ENCODE measurements at places on chromosomes 12 and 14.

DNA sequence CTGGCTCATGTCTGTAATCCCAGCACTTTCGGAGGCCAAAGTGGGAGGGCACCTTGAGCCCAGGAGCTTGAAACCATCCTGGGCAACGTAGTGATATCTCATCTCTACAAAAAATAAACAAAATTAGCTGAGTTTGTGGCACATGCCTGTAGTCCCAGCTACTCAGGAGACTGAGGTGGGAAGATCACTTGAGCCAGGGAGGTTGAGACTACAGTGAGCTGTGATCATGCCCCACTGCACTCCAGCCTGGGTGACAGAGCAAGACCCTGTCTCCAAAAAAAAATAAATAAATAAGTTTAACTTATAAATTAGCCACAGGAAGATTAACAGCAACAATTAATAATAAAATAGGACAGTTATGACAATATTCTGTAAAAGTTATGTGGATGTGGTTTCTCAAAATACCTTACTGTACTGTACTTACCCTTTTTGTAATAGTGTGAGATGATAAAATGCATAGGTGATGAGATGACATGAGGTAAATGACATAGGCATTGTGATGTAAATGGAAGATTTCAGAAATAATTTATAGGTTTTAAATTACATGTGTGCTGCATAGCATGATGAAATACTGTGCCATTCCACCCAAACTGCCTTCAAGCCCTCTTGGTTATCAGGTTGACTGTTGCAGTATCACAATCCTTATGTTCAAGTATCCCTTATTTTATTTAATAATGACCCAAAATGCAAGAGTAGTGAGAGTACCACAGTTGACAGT is 22.0 kb downstream of the USP15 start:
- DNase-seq = no peak

DNA sequence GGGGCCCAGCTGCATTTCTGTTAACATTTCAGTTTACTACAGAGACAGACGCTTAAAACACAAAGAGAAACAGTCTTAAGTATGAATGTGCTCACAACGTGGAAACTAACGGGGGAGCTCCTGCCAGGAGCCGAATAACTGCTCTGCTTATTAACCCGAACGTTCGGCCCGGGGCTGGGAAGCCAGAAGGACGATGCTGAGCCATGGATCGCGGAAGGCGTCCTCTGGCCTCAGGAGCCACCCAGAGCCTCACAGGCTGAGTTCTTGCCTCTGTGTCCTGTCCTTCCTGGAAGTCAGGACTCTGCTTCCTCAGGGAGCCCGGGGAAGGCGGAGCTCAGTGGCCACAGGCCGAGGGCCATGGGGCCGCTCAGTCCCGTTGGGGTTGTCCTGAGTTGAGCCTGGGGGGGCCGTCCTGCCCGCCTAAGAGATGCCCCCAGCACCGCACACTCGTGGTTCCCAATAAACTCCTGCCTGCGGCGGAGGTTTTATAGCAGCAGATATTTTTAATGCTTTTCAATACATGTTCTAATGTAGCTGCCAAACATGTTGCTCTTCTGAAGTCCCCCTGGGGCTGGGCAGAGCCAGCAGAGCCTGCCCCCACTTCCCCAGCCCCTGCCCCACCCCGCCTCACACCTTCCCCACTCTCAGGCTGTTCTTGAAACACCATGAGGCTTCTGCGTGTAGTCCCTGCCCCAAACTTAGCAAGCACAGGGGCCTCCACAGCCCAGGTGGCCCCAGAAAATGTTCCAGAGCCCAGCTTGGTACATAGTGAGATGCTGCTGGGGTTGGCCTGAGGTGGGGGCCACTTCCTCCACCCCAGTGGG is 3.4 kb upstream of the TEX22 start:
- DNase-seq = no peak

DNA sequence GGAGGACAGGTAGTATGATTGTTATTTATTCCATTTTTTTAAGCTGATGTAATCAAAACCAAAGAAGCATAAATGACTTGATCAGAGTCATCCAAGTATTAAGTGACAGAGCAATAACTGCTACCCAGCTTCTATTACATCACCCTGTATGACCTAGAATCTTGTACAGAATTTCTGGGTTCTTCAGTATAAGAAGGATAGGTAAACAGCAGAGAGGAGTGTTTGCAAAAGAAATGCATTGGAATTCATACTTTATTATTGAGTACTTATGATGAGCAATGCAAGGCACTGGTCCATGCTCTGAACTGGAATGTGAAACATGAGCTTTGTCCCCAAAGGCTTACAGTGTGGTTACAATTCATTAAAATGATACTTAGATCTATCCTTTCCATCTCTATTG is 916.8 kb downstream of the DIO2 start:
- no peak for DNase-seq

DNA sequence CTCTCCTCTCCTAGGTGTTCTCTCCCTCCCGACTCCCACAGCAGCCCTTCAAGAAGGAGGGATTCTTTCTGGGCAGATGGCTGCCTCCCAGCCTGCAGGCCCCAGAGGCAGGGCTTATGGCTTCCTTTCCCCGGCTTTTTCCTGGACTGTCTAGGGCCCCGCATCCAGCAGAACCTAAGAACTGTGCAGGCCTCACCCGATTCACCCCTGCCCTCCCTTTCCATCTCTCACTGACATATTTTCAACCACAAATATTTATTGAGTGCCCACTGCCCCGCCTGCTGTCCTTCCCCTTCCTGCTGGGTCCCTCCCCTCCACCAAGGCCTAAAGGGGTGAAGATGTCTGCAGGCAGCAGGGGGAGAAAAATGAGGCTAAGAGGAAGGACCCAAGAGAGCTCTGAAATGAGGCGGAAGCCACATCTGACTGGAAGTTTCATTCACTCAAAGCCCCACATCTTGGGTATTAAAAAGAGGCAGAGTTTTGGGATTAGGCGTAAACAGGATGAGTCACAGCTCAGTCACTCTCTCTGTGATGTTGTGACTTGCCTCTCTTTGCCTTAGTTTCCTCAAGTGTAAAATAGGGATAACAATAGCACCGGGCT is 2.9 kb downstream of the SCNN1A start:
- DNase-seq = no peak

- DNase-seq = no peak
Observed at GRCh38 chr14:91866511-91867295, 633 bp downstream of the TC2N start.

DNA sequence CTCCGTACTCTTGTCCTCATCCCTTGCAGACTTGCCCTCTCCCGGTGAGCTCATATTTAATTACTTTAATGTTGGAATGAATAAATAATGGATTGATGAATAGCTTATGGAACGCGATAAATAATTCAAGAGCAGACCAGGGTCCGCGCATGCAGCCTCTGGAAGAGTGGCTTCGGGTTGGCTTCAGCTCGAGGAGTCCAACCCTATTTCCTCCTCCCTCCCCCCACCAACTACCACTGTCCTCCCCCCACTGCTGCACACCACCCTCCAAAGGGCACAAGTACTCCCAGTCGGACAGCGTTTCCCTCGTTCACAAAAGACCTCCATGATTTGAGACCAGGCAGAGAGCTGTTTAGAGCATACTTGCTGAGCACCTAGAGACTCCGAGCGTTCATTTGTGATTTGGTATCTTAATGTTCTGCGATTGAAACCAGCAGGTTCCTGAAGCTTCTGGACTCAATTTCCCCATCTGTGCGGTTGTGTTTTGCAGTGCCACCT is 647 bp upstream of the SIX1 start:
- DNase-seq = peak; percentile 61

- DNase-seq = no peak
Observed at GRCh38 chr12:103558879-103559278, 28.2 kb upstream of the STAB2 start.

DNA sequence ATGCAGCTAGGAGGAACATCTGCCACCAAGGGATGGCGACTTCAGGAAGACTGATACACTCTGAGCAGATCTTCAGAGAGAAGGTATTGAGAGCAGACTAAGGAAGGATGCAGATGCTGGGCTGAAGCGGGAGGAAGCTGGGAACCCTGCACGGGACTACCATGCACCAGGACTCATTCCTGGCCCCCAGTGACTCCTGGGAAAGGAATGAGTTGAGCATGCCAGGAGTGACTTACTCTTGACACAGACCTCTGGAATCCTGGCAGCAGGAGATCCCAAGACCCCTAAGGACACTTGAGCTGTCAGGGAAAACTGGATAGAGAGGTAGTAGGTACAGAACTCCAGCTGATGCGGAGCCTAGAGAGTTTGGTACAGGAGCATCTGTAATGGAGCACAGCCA is 336.1 kb downstream of the RPS29 start:
- no peak for DNase-seq

GRCh38 chr12:67241482-67241881 is 27.7 kb upstream of the CAND1 start:
- DNase-seq = no peak

DNA sequence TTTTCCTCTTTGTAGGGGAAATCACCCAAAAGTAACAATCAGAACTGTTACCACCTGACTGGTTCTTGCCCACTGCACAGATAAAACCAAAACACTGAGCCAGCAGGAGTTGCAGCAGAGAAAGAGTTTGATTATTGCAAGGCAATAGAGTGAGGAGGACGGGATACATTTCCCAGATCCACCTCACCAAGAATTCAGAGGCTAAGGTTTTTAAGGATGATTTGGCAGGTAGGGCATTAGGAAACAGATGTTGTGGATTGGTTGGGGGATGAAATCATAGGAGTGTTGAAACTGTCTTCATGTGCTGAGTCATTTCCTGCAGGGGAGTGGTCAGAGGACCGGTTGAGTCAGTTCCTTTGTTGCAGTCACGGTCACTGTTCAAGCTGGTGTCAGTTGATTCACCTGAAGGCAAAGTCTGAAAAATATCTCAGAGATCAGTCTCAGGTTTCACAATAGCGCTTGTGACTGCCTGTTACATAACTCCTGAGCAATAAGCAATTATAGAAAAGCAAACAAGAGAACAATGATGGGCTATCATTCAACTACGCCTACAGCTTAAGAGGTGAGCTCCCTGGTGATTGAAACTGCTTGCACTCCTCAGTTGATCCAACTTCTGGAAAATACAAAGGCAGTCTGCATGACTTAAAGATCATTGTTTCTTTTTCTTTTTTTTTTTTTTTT is 20.3 kb upstream of the AMN1 start:
- DNase-seq = peak; percentile 95

DNA sequence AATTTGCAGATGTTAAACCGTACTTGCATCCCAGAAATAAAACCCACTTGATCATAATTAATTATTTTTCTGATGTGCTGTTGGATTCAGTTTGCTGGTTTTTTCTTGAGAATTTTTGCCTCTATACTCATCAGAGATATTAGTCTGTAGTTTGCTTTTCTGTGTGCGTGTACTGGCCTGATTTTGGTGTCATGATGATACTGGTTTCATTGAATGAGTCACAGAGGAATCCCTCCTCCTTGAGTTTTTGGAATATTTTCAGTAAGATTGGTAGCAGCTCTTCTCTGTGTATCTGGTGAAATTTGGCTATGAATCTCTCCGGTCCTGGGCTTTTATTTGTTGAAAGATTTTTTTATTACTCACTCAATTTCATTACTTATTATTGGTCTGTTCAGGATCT is 100.4 kb upstream of the PMCH start:
- DNase-seq = no peak

DNA sequence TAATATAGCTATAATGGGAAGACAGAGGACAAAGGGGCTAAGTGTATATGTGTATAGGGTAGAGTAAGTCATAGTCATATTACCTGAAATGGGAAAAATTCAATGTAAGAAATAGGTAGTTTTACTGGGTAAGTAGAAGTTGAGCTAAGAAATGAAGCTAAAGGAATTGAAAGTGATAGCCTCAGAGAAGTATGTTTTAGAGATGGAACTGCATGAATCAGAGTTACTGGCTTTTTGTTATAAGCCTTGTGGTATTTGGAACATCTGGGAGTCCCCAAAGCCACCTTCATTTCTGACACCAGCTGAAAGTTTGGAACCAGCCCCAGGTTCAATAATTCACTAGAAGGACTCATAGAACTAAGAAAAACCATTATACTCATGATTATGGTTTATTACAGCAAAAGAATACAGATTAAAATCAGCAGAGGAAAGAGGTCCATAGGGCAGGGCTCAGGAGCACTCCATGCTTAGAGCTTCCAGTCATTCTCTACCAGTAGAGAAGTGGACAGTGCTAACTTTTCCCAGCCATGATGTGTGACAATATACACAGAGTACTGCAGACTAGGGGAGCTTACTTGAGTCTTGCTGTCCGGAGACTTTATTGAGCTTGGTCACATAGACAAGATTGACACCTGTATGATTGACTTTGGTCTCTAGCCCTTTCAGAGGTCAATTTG is 9.8 kb upstream of the IFNG start:
- no peak for DNase-seq

GRCh38 chr12:127209318-127209717 is 1057.7 kb upstream of the TMEM132C start:
- no peak for DNase-seq

All from H9 (cell line).